ENCODE measurements at places on chromosomes 1 and 21.

DNA sequence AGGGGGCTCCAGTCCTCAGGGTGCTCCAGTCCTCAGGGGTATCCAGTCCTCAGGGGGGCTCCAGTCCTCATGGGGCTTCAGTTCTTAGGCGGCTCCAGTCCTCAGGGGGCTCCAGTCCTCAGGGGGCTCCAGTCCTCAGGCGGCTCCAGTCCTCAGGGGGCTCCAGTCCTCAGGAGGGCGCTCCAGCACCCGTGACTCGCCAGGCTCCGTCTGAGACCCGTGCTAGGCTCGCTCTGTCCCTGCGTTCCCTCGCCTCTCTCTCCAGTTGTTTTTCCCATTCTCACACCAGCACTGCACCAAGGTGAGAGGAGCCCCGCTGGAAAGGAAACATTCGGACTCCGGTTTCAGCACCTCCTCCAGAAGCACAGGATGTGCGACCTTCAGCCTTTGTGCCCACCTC is 9.4 kb upstream of the OR2M2 start:
- DNase-seq = no peak

DNA sequence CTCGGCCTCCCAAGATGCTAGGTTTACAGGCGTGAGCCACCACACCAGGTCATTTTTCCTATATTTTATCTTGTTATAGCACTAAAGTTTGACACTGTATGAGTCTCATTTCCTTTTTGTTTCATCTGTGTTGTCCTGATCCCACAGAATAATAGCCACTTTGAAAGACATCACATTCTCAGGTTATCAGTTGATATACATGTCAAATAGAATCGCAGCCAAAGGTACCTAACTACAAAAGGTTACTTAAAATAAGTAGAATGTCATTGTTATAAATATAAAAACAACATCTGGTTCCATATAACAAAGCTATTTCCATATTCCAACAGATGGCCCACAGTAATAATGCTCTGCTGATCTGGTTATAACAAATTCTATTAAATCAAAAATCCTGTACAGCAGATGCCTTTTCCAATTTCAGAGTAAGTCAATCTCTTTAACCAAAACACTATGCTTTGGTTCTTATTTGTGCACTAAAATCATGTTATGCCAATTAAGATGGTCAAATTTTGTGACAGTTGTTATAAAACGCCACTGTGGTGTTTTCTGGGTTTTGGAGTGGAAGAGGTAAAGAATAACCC is 6.0 kb downstream of the FOXJ3 start:
- DNase-seq = no peak

- DNase-seq = no peak
Observed at GRCh38 chr1:229888561-229889001, 178.5 kb upstream of the GALNT2 start.

- DNase-seq = no peak
Observed at GRCh38 chr21:29367335-29367734, 68.6 kb downstream of the BACH1 start.

- DNase-seq = no peak
Observed at GRCh38 chr1:202351725-202352124, 3.2 kb downstream of the PPP1R12B start.

- DNase-seq = no peak
Observed at GRCh38 chr1:177665935-177666334, 303.9 kb downstream of the SEC16B start.

DNA sequence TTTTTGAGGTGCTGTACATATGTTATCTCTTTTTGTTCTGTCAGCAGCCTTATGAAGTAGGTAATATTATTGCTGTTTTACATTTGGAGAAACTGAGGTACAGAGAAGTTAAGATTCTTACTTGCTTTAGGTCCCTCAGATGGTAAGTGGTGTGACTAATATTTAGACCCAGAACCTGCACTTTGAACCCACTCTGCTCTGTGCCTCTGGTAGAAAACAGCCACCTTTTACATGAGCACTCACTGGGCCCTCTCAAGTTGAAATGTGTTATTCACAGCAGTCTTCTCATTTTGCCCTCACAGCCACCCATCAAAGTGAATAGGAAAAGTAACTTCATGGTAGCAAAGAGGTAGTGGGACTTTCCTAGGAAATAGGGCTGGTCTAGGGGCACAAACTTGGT is 4.7 kb downstream of the NSUN4 start:
- DNase-seq = no peak

GRCh38 chr1:233290396-233291034 is 5.0 kb downstream of the PCNX2 start:
- DNase-seq = no peak

- no peak for DNase-seq
Observed at GRCh38 chr1:237756304-237756967, 134.3 kb downstream of the ZP4 start.

DNA sequence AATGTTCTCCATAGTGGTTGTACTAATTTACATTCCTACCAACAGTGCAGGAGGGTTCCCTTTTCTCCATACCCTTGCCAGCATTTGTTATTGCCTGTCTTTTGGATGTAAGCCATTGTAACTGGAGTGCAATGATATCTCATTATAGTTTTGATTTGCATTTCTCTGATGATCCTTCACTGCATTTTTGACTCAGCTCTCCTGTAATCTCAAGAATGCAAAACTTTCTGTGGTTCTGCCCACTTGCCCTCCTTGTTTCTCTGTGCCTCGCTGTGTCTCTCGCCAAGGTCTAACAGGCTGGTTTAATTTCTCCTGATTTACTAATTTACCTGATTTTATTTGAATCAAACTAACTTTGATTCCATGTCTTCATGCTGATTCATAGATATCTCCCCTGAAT is 407.9 kb downstream of the ZP4 start:
- no peak for DNase-seq

GRCh38 chr1:72516826-72517225 is 234.5 kb upstream of the NEGR1 start:
- DNase-seq = no peak

DNA sequence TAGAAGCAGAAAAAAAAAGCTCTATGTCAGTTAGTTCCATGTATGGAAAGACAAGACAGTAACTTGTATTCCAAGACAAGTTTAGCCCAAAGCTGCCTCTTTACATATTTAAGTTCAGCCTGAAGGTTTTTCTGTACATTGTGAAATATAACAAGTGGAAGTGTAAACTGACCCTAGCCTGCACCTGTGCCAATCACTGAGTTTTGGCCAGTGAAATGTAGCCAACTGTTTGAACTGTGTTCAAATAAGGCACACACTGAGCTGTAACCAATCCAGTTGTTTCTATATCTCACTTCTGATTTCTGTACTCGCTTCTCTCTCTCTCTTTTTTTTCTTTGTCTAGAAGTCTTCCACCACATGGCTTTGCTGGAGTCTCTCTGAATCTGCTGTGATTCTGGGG is 1227.1 kb downstream of the NCAM2 start:
- no peak for DNase-seq
